ENCODE measurements at places on chromosomes 3 and 15. TPM values are rescaled to one million over a fixed set of nuclear protein-coding genes. Genes with fewer than 3 reads are reported as not detected.

SLC6A11 gene
- 7.5 TPM for total RNA-seq

TRH gene
- total RNA-seq = not detected

SLCO3A1 gene
- 8.8 TPM for total RNA-seq

UPK1B gene
- 20.1 TPM for total RNA-seq

TMCC1 gene
- total RNA-seq = 31.6 TPM

CPNE9 gene
- total RNA-seq = not detected

SNTN gene
- not detected for total RNA-seq

FBXW12 gene
- total RNA-seq = not detected

PIK3CA gene
- total RNA-seq = 18.5 TPM

CHRD gene
- total RNA-seq = not detected

ADAMTS17 gene
- total RNA-seq = 1.0 TPM

ARHGEF26 gene
- 0.34 TPM for total RNA-seq

DENND6A gene
- 34.9 TPM for total RNA-seq
